ENCODE measurements at places on chromosomes 5 and 9.

- DNase-seq, result no peak
These were observed 128.0 kb upstream of the KLF9 start for GRCh38 chr9:70542311-70542931.

- DNase-seq, result no peak
These were observed 678 bp downstream of the SLC2A6 start for GRCh38 chr9:133477992-133478850.

DNA sequence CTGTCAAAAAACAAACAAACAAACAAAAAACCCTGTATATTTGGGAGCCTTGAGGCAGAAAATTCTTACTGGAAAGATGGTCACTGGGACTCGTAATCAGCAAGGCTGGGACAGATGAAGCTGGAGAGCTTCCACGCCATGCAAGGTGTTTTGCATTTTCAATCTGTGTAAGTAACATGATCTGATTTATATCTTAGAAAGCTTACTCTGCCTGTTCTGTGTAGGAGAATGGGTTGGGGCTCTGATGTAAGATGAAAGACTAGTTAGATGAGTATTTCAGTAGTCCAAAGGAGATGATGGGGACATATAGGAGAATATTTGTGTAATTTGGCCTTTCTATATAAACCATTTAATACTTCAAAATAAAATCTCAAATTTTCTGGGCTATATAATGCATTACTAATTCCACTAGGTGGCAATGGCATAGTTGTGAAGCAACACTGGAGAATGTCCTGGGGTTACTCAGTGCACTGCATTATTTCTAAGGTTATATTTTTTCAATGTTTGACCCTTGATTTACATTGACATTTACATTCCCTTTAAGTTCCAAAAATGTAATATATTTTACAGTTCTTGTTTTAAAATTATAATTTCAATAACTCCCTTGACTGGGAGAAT lies 21.9 kb upstream of the FSD1L start:
- no peak for DNase-seq

DNA sequence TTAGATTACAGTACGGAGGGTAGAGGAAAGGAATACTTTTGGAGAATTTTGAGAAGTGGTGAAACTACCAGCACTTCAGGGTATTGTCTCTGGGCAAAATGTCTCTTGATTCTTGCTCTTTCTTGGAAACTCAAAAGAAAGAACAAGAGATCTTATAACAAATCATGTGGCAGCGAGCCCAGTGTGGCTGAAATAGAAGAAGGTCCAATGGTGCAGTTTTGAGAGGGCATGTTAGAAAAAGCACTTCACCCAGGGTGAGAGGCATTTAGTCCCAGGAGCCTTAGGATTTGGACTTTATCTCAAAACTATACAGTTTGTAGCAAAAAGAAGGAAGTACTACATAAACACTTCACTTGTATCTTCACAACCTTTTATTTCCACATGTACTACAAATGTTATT lies 39.4 kb downstream of the NNT start:
- DNase-seq, result no peak

DNA sequence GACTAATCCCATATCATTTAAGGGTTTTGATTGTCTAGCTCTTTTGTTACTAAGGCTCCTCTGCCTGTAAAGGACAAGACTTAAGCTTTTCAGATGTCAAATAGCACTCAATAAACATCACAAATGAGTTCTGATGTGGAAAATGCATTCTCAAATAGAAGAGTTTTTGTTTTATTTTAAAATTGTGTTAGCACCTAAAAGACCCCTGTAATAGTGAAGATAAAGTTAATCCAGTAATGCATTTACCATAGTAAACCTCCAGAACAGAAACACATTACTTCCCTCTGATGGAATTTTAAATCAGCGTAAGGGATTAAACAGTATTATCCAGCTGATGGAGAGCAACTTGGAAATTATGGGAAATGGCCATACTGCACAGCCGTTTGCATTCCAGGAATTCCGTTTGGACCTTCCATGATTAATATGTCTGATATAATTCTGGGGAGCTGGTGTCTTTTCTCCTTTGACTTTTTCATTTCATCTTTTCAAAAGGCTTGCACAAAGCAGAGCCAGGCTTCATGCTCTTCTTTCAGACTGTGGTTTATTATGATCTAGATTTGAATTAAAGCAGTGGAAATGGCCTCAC lies 105.6 kb downstream of the PPP2R2B start:
- DNase-seq, result no peak

- DNase-seq, result no peak
These were observed 694 bp upstream of the PHPT1 start for GRCh38 chr9:136848393-136849037.

- DNase-seq, result no peak
These were observed 576.7 kb upstream of the ACO1 start for GRCh38 chr9:31807574-31808256.

- no peak for DNase-seq
These were observed 243.4 kb upstream of the KLF4 start for GRCh38 chr9:107732781-107733522.

- DNase-seq, result no peak
These were observed 12.0 kb downstream of the PCDHAC2 start for GRCh38 chr5:140978260-140978659.

- no peak for DNase-seq
These were observed 63.0 kb downstream of the PBX3 start for GRCh38 chr9:125810161-125810560.

DNA sequence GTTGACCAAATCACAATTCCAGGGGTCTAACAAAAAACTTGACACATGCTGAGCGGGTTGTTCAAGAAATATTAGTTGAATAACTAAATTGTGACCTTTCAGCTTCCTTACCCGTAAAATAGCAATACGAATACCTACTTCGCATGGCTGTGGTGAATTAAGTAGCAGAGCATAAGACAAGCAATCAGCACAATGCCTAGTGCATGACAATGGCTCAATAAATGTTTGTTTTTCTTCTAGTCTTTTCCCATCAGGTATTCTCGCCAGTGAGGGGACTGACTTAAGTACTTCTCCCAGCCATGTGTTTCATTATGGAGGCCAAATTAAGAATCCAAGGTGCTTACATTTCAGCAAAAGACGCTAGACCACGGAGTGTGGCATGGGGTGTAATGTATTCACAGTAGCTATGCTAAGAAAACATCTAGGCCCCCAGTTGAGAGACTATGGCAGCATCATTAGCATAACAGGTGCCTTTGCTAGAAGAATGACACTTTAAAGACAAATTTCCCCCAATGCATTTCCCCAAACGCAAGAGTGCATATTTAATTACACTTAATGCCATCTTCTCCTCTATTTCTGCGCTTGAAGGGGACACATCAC lies 145.9 kb downstream of the ASTN2 start:
- no peak for DNase-seq

- DNase-seq, result no peak
These were observed 54.1 kb upstream of the ABL1 start for GRCh38 chr9:130780865-130781504.

DNA sequence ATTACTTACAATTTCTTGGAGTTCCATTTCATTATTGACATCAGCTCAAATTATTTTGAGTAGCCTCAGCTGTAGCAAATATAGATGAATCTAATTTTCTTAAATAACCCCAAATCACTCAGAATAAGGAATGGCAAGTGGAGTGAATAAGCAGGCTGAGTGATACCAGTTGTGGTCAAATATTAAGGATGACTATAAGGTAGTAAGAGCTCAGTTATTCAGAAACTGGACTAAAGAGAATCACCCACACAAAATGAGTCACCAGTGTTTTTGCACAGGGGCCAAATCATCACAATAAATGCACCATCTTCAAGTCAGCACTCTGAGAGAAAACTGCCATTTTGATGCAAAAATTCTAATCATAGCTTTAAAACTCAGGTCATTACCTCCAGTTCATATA lies 128.9 kb upstream of the TARS1 start:
- no peak for DNase-seq

DNA sequence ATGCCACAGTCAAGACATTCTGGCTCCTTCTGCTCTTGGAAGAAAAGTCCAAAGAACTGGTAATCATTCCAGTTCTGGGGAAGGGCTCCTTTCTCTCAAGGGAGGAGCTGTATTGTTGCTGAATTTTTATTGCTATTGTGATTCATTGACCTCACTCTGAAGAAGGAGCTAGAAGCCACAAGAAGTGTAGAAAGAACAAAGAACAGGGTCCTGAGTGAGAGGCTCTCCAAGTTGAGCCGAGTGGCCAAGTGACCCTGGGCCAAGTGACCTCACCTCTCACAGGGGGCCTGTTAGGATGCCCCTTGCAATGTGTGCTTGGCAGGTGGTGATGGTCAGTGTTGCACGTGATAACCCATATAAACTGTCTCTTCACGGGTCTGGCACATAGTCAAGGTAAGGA lies 173.3 kb downstream of the FGF18 start:
- no peak for DNase-seq
